Karpas-422 (cell line): ENCODE measurements at places on chromosomes 13 and 19. TPM values are rescaled to one million over a fixed set of nuclear protein-coding genes. Genes with fewer than 3 reads are reported as not detected.

Gene DAND5
- 0.52 TPM in 1 of 2 replicates, not detected in the other for total RNA-seq

Gene CEACAM5
- not detected in 2 replicates for total RNA-seq

DNA sequence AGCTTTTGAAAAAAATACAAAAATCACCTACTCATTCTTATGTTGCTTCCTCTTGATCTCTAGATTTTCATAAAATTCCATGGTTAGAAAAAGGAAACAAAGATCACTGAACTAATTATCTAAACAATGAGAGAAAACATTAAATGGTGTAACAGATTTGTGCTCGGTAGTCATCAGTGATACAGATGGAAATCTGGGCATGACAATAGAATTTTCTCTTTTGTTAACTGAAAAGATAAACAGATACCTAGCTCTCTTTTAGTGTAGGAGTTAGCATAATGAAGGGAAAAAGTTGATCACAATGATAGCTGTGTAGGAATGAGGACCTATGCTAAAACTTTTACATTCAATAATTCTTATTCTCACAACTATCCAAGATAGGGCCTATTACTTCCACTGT is 103.7 kb downstream of the TBC1D4 start:
- no peak for DNase-seq

DNA sequence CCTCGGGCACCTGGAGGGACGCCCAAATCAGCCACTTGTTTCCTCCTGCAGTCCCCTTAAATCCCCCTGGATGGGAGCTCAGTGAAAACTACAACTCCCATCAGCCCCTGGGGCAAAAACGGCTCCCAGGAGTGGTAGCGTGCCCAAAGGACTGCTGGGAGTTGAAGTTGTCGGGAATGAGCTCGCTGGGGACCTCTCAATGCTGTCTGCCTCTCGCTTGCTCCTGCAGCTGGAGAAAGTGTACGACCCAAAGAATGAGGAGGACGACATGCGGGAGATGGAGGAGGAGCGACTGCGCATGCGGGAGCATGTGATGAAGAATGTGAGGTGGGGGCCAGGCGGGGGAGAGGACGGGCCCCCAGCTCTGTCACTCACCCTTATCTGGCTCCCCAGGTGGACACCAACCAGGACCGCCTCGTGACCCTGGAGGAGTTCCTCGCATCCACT is 14.7 kb upstream of the DHDH start:
- peak; percentile 83 for DNase-seq

Gene PRTN3
- total RNA-seq: not detected in 2 replicates

Gene GRWD1
- 15.9 and 22.2 TPM in 2 replicates for total RNA-seq

- no peak for DNase-seq
Observed at GRCh38 chr19:4972509-4973230, 3.8 kb downstream of the KDM4B start.

- no peak for DNase-seq
Observed at GRCh38 chr19:3039125-3039524, 10.0 kb upstream of the TLE2 start.
